Hematopoietic multipotent progenitor cell treated with erythropoietin and hydrocortisone succinate and interleukin-3 and kit ligand, for 15 days (in vitro differentiated cells): ENCODE measurements at places on chromosomes 4 and X.

- no peak for DNase-seq
These were observed 26.7 kb upstream of the C1QTNF7 start for GRCh38 chr4:15400981-15401671.

DNA sequence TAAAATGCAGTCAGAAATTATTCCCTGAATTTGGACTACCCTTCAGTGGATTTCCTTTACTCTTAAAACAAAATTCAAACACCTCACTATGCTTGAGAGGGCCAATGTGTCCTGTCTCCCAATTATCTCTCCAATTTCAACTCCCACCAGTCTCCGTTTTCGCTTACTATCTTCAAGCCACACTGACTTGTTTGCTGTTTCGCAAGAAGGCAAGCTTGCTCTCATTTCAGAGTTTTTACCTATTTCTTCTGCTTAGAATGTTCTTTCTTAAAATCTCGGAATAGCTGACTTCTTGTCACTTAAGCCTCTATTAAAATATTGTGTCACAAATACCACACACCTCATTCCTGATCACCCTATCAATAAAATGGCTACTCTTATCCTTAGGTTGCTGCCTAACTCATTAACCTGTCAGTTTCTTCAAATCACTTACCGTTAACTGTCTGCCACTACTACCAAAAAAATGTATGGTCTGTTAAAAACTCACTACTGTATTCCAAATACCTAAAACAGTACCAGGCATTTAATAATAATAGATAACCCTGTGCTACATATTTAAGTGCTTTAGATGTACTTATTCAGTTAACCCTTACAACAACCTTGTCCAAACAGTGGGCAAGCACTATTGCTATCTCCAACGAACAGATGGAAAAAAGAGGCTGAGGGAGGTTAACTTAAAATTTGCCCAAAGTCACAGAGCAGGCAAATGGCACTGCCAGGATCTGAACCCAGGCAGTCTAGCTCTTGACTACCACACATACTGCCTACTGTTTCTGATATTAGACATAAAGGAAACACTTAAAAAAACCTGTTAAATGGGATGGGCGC, 2.9 kb downstream of the UBA6 start:
- peak; percentile 18 for DNase-seq

DNA sequence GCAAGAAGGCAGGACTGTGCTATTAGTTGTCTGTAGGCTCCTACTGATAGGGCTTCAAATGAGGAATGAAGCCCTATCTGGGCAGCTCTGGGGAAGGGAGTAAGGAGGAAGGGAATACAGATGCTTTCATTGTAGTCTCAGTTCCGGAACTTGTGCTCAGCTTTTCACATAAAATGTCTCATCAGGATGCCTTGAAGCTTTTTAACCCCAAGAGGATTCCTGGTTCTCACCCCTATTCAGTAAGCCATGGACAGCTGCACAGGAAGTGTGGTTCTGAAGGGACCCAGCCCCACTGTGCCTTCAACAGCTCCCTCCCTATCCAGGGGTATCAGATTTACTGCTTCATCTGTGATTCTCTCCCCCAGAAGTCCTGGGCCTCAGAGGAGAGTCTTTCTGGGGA, 5.0 kb downstream of the ARMCX5 start:
- no peak for DNase-seq

DNA sequence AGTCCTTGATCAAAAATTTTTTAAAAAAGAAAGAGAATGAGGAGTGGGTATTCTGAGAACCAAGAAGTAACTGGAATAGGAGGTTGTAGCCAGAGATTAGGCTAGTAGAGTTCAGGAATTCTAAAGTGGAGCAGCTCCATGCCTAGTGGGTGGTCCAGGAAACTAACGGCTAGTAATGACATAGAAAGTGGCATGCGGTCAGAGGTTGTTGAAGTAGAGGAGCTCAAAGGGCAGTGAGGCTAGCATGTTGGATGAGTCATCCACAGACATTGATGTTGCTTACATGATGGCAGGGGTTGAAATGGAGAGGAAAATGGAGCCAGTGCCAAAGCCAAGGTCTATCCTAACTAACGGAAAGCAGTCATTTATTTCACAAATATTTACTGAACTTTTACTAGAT, 42.1 kb downstream of the TEX13B start:
- DNase-seq = no peak

DNA sequence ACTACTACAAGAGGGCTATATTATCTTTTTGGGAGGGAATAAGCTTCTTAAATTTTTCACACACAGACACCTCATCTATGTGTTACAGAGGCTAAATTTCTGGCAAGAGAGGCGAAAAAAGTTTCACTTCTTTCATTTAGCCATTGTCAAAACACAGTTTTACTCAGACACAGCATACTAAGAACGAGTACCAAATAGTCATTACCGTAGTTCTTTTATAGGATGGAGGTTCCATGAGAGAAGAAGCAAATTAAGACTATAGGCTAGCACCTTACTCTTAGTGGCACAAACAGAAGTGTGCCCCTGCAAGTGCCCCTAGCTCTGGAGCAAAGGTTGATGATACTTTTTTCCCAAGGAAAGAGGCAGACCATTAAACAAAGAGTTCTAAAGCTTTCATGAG, 26.2 kb downstream of the UGT2B7 start:
- DNase-seq = no peak

DNA sequence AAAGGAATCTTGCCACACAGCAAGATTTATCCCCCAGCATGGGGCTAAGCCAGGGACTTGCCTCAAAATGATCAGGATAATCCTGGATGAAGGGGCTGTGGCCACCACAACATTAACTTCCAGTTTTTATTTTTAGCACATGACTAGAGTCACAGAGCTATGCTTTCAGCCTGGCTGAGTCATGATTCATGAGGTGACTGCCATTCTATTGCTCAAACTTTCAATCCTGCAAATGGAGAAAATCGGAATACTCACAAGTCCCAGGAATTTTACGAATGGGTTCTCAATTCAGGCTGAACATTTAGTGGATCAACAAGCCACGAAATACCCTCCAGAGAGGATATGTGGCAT, 70.7 kb upstream of the HPGD start:
- no peak for DNase-seq

DNA sequence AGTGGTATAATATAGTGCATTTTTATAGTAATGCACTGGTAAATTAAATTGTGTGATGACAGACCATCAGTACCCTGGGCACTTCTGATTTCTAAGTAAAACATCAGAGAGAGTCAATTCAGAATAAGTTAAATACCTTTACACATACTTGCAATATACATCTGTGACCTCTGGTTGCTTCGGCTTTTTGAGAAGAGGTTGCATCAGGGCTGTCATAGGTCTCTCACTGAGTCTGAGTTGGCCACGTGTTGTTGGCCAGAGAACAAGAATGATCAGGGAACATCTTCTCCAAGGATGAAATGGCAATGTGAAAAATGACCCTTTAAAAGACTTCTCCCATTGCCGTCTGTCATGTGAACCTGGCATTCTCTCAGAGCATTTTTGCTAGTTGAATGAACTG, 36.9 kb upstream of the PUDP start:
- DNase-seq = no peak

GRCh38 chr4:76655566-76656479, 220.8 kb downstream of the SHROOM3 start:
- no peak for DNase-seq

DNA sequence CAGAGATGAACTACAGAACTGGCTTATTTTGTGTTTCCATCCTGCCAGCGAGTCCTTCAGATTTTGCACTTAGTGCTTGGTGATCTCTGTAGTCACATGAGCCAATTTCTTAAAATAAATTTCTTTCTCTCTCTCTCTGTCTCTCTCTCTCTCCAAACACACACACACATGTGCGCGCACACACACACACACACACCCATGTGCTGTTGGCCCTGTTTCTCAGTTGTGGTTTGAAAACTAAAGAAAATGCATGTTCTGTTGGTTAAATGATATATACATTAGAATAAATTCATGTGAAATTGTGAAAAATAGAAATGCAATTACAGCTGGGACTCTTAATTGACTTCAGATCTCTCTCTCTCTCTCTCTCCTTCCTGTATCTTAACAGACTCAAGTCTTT, 399.3 kb downstream of the FAT4 start:
- no peak for DNase-seq

GRCh38 chr4:170008371-170008770, 17.8 kb downstream of the MFAP3L start:
- DNase-seq = peak; percentile 85

DNA sequence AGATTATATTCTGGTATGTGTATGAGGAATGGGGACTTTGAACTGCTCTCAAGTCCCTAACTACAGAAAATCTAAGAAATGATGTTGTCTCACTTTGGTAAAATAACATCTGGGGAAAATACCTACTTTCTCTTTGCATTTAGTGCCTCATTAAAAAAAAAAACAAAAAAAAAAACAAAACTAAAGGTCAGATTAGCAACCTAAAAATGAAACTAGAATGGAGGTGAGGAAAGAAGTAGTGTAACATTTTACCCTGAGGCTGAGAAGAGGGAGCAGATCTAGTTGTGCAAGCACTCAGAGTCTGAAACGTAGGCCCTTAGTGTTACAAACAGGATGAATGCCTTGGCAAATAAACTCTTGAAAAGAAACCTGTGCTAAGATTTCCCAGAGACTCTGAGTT, 56.0 kb downstream of the VGLL1 start:
- DNase-seq = no peak

DNA sequence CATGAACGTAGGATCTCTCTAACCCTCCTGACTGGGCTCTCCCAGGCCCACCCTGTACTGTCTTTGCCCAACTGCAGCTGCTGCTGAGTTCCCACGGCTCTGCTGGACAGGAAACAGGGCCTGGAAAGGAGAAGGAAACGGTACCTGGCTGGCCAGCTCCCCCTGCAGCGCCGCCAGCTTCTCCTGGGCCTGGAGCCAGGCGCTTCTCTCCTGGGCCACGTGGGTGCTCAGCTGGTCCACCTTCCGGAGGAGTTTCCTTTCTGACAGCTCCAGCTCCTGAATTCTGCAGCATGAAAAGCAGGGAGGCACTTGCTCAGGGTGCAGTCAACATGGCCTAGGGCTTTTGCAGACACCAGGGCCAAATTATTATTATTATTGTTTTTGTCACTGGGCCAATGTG, 6.5 kb downstream of the C4orf50 start:
- DNase-seq = no peak

DNA sequence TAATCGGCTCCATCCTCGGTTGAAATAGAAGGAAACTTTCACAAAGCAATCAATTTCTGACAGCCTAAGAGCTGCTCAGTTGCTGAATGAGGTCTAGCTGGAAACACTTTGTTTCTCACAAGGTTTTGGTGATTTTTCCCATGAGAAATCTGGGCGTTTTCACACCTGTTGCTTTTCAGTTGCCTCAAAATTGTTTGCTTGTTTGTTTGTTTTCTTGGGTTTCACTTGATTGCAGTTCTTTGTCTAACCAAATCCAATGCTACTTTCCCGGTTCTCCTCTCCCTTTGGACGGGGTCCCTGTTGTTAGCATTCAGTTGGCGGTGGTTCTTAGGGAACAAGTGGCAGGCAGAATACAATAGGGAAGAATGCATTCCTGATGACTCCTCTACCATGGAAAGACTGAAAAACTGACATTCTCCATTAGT, 135.5 kb downstream of the PALLD start:
- no peak for DNase-seq

DNA sequence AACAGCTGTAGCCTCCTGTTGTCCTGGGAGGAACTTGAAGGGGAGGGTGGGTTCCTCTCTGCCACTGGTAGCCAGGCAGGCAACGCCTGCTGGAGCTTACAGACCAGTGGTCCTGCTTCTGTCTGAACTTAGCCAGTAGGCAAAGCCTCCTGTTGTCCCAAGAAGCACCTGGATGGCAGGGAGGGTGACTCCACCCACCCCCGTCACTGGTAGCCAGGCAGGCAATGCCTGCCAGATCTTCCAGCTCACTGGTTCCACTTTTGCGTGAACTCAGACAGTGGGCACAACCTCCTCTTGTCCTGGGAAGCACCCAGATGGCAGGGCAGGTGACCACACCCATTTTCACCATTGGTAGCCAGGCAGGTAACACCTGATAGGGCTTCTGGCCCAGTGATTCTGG, 203.5 kb upstream of the DIPK2B start:
- no peak for DNase-seq

DNA sequence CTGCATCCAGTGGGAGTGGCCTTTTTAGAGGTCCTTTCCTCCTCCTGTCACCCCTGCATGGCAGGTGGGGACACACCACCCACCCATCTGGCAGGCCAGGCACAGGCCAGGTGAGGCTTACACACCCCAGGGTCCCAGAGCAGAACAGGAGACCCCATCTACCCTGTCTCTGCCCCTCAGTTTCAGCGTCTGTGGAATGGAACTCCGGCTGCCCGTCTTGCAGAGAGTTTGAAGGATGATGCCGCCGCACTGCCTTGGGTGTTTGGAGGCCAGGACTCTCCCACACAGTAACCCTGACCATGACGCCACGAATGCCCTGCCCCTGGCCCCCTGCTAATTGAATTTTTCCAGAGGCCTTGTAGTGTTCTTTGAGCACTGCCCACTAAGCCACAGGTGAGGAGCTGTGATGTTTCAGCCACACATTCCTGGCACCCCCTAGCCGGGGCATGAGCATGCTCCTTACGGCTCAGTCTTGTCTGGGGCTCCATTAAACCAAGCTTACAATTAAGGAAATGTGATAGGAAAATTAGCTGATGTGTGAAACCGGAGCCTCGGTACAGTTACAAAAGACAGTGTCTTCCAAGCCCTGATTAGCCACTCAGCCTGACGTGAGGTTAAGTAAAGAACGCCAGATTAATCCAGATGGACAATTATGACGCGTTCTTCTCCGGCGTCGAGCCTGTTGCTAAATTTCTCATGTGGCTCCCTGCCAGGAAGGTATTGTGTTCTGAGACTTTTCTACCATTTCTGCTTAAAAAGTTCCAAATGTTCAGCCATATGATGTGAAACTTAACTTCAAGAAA, 39.3 kb downstream of the HMX1 start:
- no peak for DNase-seq

DNA sequence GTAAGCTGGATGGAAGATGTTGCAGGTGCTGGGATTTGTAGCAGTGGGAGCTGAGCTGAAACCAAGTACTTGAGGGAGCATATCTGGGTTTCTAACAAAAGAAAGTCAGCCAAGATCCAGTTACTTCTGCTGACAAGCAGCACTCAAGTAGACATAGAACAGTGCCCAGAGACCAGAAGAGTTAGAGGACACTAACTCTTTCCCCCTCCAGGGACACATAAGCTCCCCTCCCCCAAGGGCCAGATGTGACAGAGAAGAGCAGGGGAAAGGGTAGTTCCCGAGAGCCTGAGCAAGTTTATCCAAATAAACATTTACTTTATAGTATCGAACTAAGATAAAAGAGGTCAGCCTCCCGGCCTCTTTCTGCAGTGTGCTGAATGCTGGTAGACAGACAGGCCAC, 12.2 kb downstream of the TRPC3 start:
- no peak for DNase-seq

DNA sequence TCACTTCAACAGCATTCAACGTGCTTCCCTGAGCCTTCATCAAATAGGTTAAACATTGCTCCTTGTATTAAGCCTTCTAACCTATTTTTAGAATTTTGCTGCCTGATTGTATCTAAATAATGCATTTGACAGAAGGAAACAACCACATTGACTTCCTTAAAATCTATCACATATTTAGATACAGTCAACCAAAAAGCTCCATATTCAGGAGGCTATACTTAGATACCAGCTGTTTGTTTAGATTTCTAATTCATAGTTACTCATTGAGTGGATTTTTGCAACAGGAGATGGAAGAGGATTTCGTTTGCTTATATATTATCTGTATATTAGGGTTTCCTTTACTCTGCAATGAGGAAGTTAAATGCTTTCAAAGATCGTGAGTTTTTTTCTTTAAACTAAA, 241.1 kb upstream of the PPP1R2C start:
- DNase-seq = no peak
